ENCODE measurements at places on chromosomes 6 and 20.

- no peak for DNase-seq
Measured at GRCh38 chr6:41460742-41461336, 85.3 kb upstream of the FOXP4 start.

DNA sequence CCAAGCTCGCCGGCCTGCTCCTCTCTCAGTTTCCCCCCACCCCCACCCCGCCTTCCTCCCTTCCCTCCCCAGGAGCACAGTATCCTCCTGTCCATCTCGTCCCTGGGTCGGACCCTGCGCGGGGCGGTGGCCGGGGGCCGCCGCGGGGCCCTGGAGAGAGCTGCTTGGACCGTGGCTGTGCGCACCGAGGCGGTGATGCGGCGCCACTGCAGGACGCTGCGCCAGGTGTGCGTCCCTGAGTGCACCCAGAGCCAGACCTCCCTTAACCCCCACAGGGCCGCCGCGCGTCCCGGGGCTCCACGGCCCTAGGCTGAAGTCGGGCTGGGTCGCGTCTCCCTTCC, 2.2 kb downstream of the C20orf204 start:
- DNase-seq = no peak

DNA sequence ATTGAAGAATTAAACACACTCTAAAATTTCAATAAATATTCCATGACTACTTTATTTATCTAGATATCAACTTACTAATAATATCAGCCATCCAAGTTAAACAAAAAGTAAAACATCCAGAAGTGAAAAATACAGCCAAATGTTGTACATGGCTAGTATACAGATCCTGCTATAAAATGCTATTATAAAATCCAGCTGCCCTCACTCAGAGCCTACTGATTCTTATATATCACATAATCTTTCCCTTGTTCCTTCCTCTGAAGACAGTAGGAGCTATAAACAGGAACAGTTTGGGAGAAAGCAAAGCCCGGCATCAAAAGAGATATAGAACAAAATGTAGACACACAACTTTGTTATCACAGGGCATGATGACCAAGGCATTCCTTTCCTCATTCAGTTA, 212.9 kb downstream of the PLCB4 start:
- DNase-seq = no peak

- DNase-seq = no peak
Measured at GRCh38 chr20:45052698-45053429, 48.1 kb downstream of the KCNS1 start.

- DNase-seq = no peak
Measured at GRCh38 chr6:16345449-16346330, 107.3 kb downstream of the GMPR start.

DNA sequence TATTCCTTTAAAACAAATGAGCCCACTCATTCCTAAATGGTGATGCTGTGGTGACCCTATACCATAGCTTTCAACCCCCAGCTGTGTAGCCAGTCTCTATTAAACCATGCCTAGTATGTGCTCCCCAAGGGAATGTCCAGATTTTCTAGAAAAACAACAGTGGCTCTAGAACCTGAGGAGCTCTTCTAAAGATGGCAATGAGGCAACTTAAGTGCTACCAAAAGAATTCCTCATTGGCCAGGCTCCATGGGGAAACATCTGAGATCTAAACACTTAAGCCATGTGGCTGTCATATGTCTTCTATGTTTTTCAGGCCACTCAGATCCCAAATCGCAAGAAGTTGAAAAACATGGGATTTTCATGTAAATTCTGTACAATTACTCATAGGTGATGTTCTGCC, 191.0 kb downstream of the TPBG start:
- no peak for DNase-seq

GRCh38 chr20:41408986-41409385, 42.4 kb upstream of the EMILIN3 start:
- no peak for DNase-seq

DNA sequence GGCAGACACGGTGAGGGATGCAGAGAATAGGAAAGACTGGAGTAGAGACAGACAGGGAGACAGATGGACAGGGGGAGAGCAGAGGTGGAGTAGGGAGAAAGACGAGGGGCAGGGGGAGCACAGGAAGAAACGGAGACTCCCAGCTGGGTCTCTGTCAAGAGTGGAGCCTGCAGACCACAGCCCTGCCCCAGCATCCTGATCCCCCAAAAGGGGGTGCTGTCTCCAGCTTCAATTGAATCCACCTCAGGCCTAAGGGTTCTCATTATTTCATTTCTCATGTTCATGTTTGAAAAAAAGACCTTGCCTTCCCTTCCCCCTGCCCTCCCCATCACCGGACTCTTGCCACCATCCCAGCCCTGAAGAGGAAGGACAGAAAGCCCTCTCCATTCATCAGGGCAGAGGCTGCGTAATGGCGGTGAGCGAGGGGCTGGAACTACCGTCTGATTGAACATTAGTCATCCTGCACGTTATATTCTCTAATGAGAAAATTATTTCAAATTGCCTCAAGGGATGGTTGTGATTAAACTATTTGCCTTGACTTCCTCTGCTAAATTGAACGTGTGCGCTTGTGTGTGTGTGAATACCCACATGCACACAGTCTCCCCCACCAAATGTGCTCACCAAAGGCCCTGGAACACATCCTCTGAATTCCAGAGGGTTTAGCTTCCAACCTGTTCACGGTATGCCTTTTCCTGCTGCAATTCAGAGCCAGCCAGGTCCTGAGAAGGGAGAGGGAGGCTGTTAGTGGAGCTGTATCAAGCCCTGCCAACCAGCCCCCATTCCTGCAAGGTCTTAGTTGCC, 98.3 kb downstream of the CDC5L start:
- DNase-seq = no peak

- no peak for DNase-seq
Measured at GRCh38 chr6:128964233-128964755, 81.4 kb downstream of the LAMA2 start.

GRCh38 chr6:114008331-114008730, 37.4 kb upstream of the HDAC2 start:
- DNase-seq = no peak

DNA sequence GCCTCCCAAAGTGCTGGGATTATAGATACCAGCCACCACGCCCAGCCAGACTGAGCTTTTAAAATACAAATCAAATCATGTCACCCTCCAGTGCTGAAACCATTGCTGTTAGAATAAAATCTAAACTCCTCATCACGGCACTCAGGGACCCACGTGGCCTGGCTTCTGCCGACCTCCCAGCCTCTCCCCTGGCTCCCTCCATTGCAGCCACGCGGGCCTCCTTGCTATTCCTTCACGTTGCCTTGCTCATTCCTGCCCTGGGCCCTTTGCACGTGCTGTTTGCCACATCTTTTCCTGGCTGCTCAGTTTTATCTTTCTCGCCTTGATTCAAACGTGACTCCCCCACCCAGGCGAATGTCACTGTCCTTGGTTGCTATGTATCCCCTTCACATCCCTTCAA, 244.6 kb downstream of the PREX1 start:
- DNase-seq = no peak

- no peak for DNase-seq
Measured at GRCh38 chr6:94217836-94218235, 798.5 kb upstream of the EPHA7 start.

- DNase-seq = no peak
Measured at GRCh38 chr6:128158496-128158895, 257.6 kb upstream of the THEMIS start.

- no peak for DNase-seq
Measured at GRCh38 chr20:36571564-36572504, 1.6 kb upstream of the TGIF2 start.

GRCh38 chr6:89032599-89032998, 48.0 kb upstream of the PNRC1 start:
- DNase-seq = no peak

DNA sequence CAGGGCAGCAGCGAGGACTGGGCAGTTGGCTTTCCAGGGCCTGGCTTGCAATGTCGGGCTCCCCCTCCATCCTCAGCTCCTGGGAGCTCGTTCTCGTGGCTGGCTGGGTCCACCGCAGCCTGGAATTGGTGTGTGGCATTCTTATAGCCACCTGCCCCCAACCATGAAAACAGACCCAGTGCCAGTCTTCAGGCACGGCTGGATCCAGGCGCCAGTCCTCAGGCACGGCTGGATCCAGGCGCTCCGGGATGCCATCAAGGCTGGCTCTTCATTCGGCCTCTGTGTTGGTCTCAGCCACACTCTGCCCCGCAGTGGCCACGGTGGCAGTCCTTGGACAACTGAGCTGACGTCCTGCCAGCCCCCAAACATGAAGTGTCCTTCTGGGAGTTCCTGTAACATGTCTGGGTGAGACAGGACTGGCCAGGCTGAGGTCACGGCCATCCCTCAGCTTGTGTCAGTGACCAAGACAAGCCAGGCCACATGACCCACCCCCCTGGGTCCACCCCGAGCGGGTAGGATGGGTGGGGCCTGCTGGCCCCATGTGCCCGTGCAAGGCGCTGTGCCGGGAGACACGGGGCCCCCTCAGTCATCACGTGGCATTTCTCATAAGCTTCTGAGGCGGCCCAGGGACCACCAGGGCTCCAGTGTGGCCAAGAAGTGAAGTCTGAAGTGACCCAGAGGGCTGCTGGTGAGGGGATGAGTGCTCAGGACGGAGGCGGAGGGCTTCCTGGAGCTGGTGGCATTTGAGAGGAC, 99.0 kb downstream of the TAF4 start:
- no peak for DNase-seq

GRCh38 chr6:157753291-157753690, 69.8 kb upstream of the SNX9 start:
- no peak for DNase-seq

DNA sequence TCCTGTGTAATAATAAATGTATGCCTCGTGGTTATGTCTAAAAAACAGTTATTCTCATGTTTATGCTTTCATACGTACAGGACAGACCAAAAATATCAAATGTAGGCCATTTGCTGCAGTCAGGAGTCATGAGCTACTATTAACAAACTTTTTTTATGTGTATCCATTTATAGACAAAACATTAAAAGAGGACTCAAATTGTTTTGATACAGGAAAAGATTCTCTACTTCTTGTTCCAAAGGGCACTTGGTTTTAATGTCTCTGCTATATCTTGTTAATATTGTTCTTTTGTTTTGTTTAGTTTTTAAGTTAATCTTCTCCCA, 155.2 kb downstream of the ZDHHC14 start:
- DNase-seq = no peak

GRCh38 chr6:157020881-157021343, 243.7 kb downstream of the ARID1B start:
- DNase-seq = peak; percentile 38

- DNase-seq = no peak
Measured at GRCh38 chr20:53578492-53579222, 15.0 kb downstream of the ZNF217 start.

DNA sequence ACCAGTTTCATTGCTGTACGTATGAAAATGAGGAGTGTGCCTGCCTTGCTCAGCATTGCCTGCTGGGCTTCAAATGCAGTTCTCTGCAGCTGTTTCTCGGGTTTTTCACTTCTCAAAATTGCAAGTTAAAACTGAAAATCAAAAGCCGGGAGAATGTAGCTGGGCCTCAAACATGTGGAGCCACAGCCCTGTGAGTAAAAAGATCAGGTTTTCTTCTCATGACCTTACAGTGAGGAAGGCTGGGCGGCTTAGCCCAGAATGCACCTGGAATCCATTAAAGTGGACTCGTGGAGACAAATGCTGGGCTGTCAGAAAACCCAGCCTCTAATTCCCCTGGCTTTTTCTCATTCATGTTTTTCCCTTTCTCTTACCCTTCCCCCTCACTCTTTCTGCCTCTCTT, 34.4 kb downstream of the DSE start:
- no peak for DNase-seq

GRCh38 chr6:21022343-21023107, 488.3 kb downstream of the CDKAL1 start:
- DNase-seq = no peak

GRCh38 chr6:135797361-135797760, 54.1 kb upstream of the PDE7B start:
- DNase-seq = no peak

GRCh38 chr6:83127258-83127657, 59.8 kb downstream of the DOP1A start:
- DNase-seq = no peak

DNA sequence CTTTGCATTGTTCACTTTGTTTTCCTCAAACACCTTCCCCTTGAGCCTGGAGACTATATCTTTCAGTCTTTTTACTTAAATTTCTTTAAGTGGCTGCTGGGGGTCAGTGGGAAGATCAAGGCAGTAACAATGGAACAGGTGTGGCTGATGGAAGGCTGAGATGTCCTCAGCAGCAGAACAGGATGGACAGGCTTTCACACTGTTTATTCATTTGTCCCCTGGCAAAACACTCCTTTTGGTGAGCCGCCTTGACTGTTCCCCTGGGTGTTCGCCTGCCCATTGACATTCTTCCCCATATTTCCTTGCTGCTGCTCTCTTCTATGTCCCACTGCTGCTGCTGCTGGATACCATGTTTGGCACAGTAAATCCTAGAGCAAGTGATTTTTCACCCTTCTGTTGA, 38.1 kb downstream of the RNF144B start:
- no peak for DNase-seq

DNA sequence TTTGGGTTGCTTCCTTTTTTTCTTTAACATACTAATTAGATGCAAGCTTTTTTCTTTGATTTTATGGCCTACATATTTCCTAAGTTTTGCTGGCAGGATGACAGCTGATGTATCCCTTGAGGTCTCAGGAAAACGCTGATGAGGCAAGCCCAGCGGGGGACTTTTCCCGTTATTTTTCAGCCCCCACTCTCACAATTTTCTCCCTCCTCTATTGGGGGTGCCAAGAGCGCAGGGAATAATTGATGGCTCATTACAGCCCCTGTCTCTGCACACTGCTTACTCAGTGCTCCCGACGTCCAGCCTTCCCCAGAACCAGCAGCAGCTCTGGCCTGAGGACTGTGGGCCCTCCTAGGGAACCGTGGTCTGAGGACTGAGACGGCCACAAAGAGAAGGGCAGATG, 38.6 kb upstream of the VSTM2L start:
- no peak for DNase-seq

DNA sequence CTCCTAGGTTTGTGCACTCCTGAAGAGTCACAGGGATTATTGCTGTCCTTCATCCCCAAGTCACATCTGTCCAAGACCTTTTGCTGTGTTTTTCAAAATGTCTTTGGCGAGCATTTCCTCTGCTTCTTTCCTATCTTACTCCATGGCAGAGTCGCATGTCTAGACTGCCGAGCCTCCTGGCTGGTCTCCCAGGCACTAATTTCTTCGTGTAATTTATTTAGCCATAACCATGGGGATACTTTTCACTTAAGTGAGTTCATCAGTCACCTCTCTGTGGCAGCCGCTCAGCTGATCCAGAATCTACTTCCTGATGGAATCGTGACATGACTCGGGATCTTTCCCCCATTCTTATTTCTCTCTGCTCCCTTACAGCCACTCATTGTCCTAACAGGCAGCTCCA, 25.8 kb downstream of the ADGRF5 start:
- DNase-seq = no peak

DNA sequence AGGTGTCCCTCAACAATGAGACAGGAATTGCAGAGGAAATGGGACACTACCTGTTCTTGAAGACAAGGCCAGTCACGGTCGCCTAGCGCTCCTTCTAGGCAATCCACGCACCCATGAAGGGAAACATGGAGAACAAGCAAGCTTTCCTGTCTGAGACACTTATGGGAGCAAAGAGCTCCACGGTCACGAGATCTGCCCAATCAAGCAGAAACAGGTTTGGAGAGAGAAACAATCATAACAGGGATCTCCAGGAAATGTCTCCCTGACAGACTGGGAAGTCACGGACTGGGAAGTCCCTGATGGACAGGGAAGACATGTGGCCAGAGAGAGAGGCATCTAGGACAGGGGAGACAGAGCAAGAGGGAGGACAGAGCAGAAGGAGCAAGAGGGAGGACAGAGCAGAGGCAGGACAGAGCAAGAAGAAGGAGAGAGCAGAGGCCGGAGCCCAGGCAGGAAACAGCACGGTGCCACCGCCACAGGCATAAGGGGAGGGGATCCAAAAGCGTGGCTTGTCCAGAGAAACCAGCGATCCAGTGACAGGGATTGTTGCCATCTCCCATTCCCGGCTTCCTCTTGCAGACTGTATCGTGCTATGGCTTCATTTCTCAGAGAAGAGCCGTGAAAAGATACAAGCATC, 167.8 kb upstream of the ZNF337 start:
- no peak for DNase-seq

All from activated T-helper 1 cell treated with Interleukin-2 at 50 U/mL for 16 hours (primary cell).